Neuronal stem cell (in vitro differentiated cells): ENCODE measurements at places on chromosomes 7 and 10.
A peak's percentile ranks its signal among the peaks of the same experiment; 100 is the strongest.

GRCh38 chr7:31019509-31019908 is 32.6 kb upstream of the ADCYAP1R1 start:
- no peak for DNase-seq

DNA sequence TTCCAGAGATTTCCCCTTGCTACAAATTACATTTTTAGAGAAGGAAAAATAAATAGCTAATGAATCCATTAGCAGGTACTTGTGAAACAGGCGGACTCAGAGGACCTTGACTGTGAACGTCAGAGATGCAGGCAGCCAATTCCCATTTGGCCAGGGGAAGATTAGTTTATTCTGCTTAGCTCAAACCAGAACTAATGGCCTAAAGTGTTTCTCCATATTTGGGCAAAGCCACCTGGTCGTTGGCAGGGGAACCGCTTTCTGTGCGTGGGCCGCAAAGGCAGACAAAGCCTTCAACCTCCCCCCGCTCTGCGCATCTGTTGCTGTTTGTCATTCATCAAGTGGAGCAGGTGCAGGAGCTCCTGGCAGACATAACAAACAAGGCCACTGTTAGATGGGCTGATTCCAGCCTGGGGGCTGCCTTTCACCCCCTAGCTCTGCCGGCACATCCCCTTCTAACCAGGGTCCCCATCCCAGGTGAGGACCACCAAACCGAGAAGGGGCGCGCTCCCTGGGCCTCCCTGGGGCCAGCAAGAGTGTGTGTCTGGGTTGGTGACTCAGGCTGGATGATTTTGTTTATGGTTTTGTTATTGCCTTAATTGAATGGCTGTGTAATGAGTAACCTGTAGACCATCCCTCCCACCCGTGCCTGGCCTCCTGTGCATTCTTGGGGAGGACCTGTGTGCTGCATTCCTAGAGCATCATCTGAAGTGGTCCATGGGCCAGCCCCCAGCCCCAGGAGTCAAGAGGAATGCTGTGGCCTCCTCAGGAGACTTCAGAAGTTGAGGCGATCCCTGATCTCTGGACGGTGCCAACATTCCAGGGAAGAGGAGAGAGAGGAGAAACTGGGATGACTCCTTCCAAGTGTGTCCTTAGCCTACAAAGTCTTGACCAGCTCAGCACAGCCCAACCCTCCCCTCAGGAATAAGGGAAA is 14.5 kb upstream of the CPA1 start:
- DNase-seq = no peak

- no peak for DNase-seq
Observed at GRCh38 chr7:15977663-15978062, 291.2 kb upstream of the MEOX2 start.

GRCh38 chr10:34716958-34717357 is 98.1 kb downstream of the PARD3 start:
- no peak for DNase-seq

DNA sequence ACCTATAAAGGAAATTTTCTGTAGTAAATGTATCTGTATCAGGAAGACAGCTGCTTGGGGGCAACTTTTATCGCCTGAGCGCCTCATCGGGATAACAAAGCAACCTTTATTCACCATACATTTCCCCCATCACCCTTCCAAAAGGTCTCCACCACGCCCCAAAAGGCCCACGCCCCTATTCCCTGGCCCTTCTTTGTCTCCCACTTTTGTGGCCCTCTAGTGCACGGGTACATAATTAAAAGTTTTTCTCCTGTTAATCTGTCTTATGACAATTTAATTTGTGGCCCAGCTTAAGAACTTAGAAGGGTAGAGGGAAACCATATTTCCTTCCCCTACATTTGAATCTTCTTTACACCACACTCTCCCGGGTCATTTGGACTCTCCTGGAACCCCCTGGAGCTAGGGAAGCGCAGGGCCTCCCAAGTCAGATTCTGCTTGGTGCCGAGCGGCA is 625 bp downstream of the RP9 start:
- no peak for DNase-seq

DNA sequence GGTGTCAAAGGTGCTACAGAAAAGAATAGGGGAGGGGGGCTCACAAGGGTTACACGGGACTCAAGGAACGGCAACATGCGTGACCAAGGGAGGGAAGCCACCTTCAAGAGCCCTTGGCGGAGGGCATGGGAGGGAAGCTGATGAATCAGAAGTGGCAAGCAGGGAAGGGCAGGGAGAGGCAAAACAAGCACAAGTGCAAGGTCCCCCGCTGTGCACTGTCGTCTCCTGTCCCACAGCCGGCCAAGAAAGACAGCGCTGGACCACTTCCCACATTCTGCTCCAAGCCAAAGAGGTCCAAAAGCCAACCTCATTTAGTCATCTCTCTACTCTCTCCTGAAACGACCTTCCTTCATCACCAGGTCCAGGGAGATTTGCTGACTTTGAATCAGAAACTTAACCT is 102.7 kb downstream of the CALN1 start:
- DNase-seq = no peak

GRCh38 chr10:120381931-120382330 is 75.1 kb upstream of the PLPP4 start:
- no peak for DNase-seq

GRCh38 chr10:8044331-8044907 is 10.1 kb upstream of the GATA3 start:
- no peak for DNase-seq

DNA sequence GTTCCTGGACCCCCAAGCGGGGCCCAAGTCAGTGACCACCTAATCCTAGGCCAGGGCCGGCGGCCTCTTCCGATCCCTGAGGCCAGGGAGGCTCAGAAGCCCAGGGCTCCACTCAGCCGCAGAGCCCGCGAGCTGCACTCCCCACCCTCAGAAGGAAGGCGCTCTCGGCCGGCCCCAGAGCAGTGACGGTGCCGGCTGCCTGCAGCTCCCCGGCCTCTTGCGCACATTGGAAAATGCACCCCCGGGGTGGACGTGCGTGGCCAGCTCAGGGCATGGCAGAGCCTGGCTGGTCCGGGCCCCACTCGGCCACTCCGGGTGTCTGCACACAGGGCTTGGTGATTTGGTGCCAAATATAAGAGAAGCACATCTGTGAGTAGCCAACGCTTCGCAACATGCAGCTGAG is 269.1 kb downstream of the PTPRN2 start:
- DNase-seq = no peak

DNA sequence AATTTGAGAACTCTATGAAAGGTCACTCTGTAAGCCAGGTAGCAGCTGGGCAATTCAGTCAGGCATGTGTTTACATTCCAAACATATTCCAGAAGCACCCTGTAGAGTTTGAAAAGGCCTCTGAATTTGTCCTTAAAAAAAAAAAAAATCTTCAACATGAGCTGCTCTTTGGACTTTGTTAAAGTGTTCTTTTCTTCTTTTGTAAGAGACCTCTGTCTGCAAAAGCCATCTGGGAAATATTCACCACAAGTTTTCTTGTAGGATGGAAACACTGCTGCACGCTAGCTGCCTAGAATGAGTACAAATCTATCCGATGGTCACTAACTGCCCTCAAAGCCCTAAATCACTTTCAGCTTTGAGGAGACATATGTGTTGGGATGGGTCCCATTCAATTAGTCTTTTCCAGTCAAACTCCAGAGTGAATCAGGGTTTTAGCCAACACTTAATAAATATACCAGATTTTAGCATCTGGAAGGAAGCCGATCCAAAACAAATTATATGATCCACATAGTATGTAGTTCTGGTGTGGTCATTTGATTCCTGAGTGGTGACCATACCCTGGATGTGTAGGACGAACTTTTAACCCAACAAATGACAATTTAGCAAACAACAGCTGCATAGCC is 85.9 kb downstream of the CD36 start:
- DNase-seq = no peak

GRCh38 chr7:124764847-124765400 is 668 bp downstream of the GPR37 start:
- DNase-seq = peak; percentile 2

DNA sequence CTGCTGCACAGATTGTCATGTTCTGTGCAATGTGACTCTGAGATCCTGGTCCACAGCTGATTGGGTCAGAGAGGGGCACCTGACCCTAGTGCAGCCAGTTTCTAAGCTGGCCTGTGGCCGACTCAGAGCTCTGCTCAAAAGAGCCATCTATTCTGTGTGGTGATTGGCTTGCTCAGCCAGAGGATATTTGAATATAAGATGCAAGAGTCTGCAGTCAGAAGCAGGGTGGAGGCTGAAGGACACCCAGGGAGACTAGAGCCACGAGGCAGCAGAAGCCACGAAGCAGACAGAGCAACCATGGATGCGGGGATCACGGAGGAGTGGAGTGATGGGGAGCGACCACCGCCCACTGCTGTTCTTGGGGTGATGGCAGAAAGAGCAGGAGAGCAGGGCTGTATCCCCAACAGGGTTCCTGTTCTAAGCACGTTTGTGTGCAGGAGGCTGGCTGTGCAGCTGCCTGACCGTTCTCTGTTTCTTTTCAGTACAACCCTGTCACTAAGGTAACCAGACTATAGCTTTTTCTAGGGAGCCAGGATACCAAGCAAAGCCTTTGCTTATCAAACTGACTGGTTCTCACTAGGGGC is 19.5 kb upstream of the RHEB start:
- DNase-seq = peak; percentile 66

DNA sequence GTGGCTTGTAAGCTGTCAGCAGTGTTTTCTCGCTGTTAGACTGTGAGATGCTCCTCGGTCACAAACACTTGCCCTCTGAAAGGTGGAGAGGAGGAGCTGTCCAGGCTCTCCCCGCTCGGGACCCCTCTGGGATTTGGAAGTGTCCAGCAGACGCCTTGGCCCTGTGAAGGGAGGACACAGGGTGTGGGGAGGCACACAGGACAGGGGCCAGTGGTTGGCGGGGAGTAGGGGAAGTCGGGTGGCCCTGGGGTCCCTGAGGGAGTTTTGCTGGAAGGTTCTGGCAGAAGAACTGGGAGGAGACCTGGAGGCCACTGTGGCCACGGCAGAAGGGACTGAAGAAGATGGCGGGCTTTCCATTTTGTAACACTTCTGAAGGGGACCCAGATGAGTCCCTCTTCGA is 47.2 kb upstream of the DPYSL4 start:
- no peak for DNase-seq

GRCh38 chr7:80634505-80634904 is 3.9 kb upstream of the CD36 start:
- DNase-seq = no peak

DNA sequence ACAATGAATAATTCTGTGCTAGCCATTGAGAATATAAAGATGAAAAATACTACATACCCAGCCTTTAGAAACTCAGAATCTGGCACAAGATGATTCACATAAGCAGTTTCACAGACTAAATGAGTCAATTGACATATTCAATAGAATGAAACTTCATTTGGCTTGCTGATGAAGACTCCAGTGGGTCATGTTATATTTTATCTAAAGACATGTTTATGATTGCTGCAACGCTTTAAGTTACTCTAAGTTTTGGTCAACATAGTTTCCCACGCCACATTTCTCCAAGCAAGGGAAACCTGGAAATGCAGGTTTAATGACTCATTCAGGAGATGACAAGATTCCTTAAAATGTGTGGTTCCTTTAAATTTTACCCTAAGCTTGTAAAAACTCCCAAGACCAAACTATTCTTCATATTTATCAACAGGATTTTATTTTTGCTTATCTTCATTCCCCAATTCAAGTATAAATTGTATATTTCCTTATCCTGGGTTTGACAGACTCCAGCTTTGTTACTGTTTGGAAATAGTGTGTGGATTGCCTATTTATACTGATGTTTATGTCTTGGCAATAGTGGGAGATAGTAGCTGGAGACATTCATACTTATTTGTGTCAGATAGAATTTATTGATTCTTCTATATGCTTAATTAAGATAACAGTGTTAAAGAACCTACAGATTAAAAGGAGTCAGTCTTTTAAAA is 6.6 kb downstream of the SEMA3A start:
- DNase-seq = no peak

DNA sequence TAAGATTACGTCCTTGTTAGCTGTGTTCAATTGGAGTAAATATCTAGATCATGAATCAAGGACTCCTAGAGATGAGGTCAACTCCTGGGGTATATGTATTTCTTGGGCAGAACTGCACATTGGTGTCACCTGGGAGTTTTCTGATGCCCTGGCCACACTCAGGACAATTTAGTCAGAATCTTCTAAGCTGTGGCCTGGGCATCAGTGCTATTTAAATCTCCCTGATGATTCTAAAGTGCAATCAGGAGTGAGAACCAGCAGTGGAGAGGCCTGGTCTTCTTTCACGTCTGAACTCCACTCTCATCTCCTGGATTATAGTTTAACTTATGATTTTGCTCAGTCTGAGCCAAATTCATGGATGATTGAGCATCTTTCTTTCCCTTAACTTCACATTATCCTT is 218.0 kb downstream of the BMPER start:
- no peak for DNase-seq

DNA sequence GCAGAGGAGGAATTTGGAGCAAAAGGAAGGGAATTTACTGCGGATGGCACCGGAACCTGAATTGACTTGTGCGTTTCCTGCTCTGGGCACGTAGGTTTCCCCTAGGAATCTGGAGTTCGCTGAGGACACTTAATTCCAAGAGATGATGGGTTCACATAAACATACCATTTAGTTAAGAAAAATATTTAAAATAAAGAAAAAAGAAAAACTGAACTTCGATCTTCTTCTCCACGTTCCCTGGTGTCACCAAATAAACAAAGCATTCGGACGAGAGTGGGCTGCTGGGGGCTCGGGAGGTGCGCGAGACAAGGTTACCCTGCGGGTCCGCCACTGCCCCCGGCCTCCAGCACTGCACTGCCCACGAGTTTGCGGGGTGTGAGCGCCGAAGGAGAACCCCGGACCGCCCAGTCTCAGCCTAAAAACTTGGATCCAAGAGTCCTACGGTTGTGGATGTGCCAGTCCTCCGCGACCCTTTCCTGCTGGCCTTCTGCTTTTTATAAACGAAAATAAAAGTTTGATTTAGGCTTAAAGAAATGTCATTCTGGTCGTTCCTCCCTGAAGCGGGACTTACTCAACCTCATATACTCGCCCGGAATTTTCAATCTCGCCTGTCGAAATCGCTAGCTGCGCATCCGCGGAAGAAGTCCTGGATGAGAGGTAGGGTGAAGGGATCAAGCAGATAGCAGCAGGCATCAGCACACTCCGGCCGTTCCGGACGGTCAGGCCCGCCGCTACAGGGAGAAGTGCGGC is 30.3 kb downstream of the SKIDA1 start:
- DNase-seq = no peak

- no peak for DNase-seq
Observed at GRCh38 chr10:93222211-93222754, 148.6 kb downstream of the CYP26A1 start.

DNA sequence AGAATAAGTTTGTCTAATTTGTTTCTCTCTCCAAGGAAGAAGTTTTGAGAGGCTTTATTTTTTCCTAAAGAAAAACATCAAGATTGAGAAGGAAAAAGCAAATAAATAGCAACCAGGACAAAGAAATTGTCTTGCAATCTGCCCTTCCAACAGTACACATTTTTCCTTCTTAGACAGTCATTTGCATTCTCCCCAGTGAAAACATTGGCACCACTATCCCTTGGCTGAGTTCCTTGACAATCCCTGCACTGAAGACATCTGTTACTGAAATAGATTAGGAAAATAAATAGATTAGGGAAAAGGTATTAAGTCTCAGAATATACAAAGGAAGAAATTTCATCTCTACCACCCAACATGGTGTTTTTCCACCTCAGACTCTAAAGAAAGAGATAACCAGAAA is 12.2 kb upstream of the TMEM243 start:
- DNase-seq = no peak

GRCh38 chr7:107652642-107653041 is 8.0 kb upstream of the SLC26A4 start:
- no peak for DNase-seq
